ENCODE measurements at places on chromosomes 11 and 22.
A peak's percentile ranks its signal among the peaks of the same experiment; 100 is the strongest.

- DNase-seq, result no peak
Observed at GRCh38 chr22:31945443-31945855, 1.1 kb downstream of the YWHAH start.

- DNase-seq, result no peak
Observed at GRCh38 chr22:37520776-37521191, 1.6 kb upstream of the CARD10 start.

- no peak for DNase-seq
Observed at GRCh38 chr11:1755692-1756561, 5.5 kb upstream of the IFITM10 start.

- no peak for DNase-seq
Observed at GRCh38 chr22:47023871-47024270, 261.4 kb downstream of the TBC1D22A start.

DNA sequence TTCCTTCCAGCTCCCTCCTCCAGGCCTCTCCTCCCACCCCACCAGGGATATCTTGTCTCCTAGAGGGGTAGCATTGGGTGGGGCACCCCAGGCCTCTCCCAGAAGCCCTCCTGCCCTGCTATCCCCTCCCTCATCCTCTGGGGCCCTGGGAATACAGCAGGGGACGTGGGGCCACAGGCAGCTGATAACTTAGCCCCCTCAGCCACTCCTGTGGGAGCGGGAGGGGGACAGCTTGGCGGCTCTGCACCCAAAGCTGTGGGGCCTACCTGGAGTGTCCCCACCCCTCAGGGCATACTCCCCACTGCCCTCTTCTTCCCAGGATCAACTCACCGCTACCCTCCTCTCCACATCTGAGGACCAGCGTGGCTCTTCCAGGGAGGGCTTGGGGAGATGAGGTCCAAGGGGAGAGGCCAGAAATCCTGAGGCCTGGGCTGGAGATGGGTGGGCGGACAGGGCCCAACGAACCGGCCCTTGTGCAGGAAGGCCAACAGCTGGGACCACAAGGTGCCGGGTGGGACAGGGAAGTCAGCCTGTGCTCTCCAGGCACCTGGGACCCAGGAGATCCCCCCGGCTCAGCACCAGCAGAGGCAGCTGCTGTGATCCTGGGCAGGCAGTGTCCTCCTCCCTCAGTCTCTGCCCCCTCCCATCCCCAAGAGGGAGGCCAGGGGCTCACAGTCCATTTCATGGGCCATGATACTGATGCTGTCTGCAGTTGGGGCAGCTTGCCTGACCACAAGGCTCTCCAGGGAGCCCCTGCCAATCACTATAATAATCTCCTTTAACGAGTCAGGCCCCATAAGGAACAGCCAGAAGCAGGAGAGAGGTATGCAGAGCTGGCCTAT lies 23.2 kb downstream of the NEAT1 start:
- no peak for DNase-seq

GRCh38 chr11:134072844-134073243 lies 4.0 kb downstream of the JAM3 start:
- no peak for DNase-seq

DNA sequence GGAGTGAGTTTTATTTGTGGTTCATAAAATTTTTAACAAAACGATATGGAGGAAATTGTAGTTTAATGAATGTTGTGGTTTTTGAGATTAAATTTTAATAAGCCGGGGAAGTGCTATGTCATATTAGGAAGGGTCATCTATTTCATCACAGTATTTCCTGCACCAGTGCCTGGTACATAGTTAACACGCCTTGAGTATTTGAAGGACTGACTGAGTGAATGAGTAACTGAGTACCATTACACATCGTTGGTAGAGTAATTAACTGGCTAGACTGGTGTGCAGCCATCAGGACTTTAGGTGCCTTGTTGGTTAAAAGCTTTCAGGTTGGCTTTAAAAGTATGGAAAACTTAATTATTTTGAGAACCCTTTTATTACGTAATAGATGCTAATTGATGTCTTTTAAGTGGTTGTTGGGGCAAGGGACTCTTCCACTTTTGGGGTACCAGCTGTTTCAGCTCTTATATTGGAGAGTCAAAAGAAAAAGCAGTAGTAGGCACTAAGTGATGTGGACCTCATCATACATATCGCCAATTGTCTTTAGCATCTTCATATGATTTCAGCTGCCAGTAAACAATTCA lies 101.8 kb downstream of the DDX10 start:
- no peak for DNase-seq

GRCh38 chr22:42581762-42582716 lies 28.3 kb downstream of the SERHL2 start:
- peak; percentile 78 for DNase-seq

DNA sequence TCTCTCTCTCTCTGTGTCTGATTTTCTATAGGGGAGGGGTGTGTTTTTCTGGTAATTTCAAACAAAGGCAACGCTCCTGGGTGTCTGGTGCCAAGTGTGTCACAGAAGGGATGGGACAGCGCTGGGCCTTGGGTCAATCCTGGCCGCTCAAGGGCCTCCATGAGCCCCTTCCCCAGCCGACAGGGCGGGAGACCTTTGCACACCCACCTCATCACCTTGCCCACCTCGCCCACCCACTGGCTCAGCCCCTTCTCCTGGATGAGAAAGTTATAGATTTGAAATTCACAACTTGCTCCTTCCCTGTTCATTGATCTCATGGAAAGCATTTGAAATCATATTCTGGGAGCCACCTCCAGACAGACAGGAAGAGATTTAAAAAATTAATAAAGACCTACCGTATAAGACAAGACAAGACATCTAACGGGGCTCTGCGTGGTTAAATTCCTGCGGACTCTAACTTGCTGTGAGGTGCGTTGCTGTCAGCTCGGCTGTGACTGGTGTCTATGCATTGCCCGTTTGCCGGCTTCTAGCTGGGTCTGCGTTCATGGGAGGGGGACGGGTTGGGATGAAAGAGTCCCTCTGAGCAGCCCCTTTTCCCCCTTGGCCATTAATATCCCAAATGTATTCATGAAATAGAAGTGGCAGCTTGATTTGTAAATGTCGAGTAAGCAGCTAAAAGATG lies 27.0 kb downstream of the MPPED1 start:
- DNase-seq, result no peak

- no peak for DNase-seq
Observed at GRCh38 chr11:6321356-6321755, 1.1 kb upstream of the CAVIN3 start.

GRCh38 chr22:28299309-28299708 lies 380.3 kb upstream of the PITPNB start:
- no peak for DNase-seq

DNA sequence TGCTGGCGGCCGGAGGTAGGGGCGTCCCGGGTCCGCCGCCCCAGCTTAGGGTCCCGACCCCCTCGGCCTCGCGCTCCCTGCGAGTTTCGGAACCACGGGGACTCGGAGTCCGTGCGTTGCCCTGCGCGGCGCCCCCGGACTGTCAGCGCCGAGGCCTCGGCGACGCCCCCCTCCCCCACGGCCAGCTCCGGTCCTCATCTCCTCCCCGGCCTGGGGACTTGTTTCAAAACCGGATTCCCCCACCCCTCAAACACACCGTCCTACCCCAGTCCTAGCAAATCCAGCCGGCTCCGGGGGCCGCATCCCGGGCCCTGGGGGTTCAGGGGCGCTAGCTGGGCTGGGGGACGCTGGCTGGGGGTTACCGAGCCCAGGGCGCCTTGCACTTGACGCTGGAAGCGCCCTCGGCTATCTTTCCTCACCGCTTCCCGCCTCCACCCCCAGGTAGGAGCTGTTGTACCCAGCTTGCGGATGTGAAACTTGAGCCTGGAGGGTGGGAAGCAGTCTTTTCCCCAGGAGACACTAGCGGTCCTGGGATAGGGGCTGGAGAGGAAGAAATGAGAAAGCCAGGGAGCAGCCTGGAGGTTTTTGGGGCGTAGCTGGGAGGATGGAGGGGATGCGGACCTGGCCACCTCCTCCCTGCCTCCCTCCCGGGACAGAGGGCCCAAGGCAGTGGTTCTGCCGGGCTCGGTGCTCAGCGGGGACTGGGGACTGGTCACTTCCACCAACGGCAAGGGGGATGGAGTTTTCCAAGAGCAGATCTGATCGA lies 550 bp downstream of the FBLN1 start:
- no peak for DNase-seq

- DNase-seq, result no peak
Observed at GRCh38 chr22:46070215-46070802, 80.0 kb upstream of the PPARA start.

GRCh38 chr11:100545970-100546369 lies 141.1 kb upstream of the ARHGAP42 start:
- DNase-seq, result no peak

- no peak for DNase-seq
Observed at GRCh38 chr22:33787645-33788456, 132.4 kb downstream of the LARGE1 start.

- DNase-seq, result no peak
Observed at GRCh38 chr11:125768336-125769046, 10.1 kb downstream of the PATE2 start.

- DNase-seq, result no peak
Observed at GRCh38 chr22:36068776-36069344, 40.2 kb upstream of the RBFOX2 start.

- DNase-seq, result no peak
Observed at GRCh38 chr11:120043328-120043945, 94.5 kb downstream of the TRIM29 start.

DNA sequence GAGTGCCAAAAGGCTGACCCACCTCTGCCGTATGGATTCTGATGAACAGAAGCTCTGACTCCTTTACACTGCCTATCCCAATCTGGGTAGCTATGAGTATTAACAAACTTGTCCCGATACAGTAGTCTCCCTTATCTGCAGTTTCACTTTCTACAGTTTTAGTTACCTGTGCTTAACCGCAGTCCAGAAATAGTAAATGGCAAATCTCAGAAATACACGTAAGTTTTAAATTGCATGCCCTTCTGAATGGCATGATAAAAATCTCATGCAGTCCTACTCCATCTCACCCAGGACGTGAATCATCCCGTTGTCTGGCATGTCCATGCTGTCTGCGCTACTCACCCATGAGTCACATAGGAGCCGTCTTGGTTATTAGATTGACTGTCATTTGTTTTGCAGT lies 68.8 kb downstream of the SNX19 start:
- DNase-seq, result no peak

- no peak for DNase-seq
Observed at GRCh38 chr11:71242391-71242790, 10.0 kb downstream of the SHANK2 start.

GRCh38 chr22:39070186-39070585 lies 6.9 kb upstream of the APOBEC3G start:
- DNase-seq, result no peak

- DNase-seq, result no peak
Observed at GRCh38 chr11:115644856-115645255, 140.6 kb upstream of the CADM1 start.

GRCh38 chr22:44348971-44349560 lies 36.3 kb upstream of the SHISAL1 start:
- no peak for DNase-seq

DNA sequence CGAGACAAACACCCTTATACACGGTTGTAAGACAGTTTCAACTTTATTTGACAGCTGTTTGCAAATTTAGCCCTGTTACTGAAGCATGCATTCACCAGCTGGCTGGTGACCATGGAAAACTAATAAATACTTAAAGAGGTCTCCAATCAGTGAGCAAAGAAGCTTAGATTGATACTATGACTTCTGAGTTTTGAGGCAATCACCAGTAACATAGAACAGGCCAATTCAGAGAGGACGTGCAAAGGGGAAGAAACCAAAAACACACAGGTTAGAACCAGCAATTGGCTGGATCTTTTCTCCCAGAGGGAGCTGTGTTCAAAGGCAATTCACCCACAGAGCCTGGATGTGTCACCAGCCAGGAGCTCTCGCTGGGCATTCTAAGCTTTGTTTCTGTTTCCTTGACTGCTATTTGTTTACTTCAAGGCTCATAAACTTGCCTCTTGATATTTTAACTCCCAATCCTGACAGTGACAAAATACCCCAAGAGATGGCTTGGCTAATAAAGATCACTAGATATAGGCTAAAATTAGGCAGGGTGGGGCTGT lies 113.6 kb upstream of the MTMR2 start:
- no peak for DNase-seq

DNA sequence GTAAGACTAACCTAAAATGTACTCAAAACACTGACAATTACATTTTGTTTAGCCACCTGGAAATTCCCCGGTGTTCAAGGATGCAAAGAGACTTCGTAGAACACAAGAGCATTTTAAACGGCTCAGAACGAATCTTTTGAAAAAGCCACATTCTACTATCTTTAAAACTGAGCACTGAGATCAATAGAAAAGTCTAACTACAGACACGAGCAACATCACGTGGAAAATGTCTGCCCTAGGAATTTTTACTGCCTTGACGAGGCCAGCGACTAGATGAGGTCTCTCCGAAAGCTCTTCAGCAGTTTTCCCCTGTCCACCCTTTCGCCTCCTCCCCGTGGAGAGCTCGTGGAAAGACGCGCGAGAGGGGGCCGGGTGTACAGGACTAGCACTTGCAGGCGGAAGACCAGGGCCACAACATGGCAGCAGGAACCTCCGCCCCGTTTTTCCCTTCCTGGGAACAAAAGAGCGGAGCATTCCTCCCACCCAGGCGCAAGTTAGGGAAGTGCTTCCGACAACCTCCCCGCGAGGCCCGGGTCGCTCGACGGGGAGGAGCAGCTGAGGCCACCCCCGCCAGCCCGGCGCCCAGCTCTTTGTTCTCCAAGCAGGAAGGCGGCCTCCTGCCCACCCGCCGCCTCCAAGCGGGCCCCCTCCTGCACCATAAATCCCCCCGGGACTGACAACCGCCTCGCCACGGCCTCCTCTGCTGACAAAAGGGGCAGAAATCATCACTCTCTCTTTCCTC lies 1.1 kb downstream of the EIF4G2 start:
- DNase-seq, result no peak

- DNase-seq, result no peak
Observed at GRCh38 chr11:36160091-36160490, 129.1 kb downstream of the COMMD9 start.

Measured in activated CD4-positive, alpha-beta T cell treated with anti-CD3 and anti-CD28 coated beads for 24 hours (primary cell).